Activated CD8-positive, alpha-beta memory T cell treated with anti-CD3 and anti-CD28 coated beads for 48 hours (primary cell): ENCODE measurements at places on chromosomes 5 and 9.

- DNase-seq, result no peak
These were observed 32.8 kb upstream of the BASP1 start for GRCh38 chr5:17184588-17184987.

DNA sequence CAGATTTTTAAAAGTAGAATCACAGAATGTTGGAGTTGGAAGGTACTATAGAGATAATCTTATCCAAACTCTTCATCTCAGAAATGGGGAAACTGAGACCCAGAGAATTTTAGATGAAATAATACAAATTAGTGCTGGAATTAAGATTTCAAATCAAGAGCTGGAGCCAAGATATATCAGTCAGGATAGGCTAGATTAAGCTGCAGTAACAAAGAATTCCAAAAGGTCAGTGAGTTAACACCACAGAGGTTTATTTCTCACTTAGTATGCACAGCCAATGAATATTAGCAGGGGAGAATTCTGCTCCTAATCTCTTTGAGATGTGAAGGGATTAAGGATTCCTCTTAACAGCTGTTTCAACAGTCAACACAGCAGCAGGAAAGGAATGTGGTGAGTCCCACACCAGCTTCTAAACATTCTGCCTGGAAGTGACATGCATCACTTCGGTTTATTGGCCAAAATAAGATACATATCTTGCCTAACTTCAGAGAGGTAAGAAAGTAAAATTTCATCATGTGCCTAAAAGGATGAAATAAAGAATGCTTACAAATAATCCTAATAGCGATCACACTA, 136.8 kb downstream of the FRMD3 start:
- no peak for DNase-seq

GRCh38 chr9:2332663-2333062, 288.9 kb upstream of the VLDLR start:
- DNase-seq, result no peak

- DNase-seq, result no peak
These were observed 15.3 kb downstream of the STOM start for GRCh38 chr9:121354762-121355161.

GRCh38 chr5:179118338-179118737, 58.2 kb downstream of the ZNF354C start:
- DNase-seq, result no peak

DNA sequence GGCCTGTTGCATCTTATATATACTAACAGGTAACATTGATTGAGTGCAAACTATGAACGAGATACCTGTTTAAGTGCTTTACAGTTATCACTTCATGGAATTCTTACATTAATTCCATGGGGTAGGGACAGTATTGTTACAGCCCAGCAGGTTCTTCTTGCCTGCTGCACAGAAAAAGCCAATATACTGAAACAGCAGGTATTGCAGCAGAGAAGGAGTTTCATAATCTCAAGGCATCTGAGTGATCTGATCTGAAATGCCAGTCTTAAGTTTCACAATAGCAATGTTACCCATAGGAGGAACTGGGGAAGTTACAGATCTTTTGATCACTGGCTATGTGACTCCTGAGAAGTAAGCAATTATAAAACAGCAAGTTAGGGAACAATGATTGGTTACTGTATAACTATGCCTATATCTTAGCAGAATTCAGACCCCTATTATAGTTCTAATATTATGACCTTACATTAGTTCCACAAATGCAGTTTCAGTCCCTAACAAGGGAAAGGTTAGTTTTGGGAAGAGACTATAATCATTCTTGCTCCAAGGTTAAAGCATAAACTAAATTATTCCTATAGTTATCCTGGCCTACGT, 126.5 kb upstream of the BNC2 start:
- DNase-seq, result no peak

- no peak for DNase-seq
These were observed 28.2 kb upstream of the CATSPER3 start for GRCh38 chr5:134939500-134939899.

- no peak for DNase-seq
These were observed 9.2 kb upstream of the TERT start for GRCh38 chr5:1304033-1304432.

- DNase-seq, result no peak
These were observed 110.5 kb upstream of the CDKN2B start for GRCh38 chr9:22119522-22120158.

- DNase-seq, result no peak
These were observed 138.6 kb downstream of the SMARCA2 start for GRCh38 chr9:2153630-2154217.

DNA sequence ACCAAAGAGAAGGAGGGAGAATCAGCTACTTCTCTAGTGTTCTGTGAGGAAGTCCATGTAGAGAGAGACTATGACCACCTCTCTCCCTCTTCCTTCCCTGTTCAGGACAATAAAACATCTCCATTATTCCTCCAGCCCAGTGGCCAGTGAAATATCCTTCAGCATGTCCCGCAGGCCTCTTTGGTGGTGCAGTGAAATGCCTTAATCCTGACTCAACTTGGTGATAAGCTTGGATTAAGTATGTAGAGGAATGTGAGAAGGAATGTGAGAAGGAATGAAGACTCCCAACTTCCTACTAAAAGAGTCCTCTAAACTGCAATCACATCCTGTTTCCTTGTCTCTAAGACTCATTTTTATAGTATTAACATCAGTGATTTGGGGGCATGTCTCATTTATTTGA, 167.3 kb downstream of the TRPM3 start:
- no peak for DNase-seq

- DNase-seq, result no peak
These were observed 7.8 kb upstream of the ANXA1 start for GRCh38 chr9:73143711-73144328.

DNA sequence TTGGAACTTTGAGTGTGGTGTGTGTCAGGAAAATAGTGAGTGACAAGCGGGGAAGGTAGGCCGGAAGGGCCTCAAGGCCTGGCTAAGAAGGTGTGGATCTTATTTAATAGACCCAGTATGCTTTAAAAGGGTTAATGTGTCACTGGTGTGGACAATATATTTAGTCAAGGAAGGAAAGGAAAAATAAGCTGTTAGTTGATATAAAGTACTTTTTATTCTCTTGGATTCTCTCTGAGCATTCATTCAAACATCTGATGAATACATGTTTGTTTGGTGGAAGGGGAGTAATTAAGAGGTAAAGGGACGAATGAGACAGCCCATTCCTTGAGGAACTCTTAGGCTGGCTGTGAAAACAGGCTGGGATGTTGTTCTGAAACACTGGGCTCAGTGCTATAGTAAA, 98.9 kb downstream of the MELK start:
- DNase-seq, result no peak

GRCh38 chr9:105232207-105232606, 12.2 kb upstream of the SLC44A1 start:
- DNase-seq, result no peak

DNA sequence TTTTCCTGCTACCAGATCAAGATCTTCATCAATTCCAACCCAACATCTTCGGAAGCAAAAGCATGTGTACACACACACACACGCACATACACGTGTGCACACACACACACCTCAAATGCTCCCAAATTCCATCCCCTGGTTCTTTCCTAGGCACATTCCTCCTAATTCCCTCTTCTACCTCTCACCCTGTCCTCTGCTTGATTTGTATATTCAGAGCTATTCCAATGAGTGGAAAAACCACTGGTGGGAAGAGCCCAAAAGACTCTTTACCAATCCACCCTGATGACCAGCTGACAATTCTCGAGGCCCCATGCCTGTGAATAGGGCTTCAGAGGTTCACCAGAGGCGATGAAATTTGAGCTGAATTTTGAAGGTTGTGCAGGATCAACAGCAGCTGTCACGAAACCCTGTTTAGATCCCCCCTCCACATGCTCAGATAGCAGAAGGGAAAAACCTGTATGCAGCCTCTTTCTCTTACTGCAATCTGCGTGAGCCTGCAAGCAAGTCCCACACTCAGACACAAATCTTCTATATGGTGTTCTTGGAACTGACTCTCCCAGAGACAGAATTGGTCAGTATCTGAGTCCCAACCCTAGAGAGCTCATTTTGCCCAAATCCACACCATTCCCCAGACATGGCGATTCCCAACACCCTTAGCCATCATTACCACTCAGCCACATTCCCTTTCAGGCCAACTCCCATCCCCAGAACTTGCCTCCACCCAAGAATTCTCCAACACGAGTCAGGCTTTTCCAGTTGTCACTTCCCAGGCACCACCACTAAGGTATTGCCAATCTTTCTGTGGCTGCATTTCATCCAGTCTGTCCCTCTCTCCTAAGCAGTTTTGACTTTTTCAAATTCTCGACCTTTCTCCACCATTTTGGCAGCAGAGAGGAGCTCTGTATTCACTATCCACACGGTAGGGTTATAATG, 4.3 kb upstream of the TRIO start:
- no peak for DNase-seq

DNA sequence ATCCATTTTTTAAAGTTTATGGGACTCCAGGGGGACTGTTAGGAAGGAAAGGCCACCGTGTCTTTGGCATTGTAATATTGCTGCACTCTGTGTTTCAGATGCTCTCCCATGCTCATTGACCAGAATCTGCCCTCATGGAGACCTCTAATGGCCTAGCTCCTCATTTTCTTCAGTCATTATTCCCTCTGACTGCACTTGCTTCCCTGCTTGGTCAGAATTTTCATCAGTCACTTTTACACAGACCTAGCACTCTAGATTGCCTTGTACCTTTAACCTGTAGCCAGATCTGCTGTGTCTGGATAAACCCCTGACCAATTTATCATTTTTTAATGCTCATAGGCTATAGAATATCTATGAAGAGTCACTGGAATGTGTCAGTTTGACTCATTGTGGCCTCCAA, 155.5 kb upstream of the NUDT12 start:
- DNase-seq, result no peak

GRCh38 chr9:114823441-114823840, 17.6 kb upstream of the TNFSF15 start:
- no peak for DNase-seq

GRCh38 chr9:85089188-85089969, 419.9 kb downstream of the NTRK2 start:
- DNase-seq, result no peak

DNA sequence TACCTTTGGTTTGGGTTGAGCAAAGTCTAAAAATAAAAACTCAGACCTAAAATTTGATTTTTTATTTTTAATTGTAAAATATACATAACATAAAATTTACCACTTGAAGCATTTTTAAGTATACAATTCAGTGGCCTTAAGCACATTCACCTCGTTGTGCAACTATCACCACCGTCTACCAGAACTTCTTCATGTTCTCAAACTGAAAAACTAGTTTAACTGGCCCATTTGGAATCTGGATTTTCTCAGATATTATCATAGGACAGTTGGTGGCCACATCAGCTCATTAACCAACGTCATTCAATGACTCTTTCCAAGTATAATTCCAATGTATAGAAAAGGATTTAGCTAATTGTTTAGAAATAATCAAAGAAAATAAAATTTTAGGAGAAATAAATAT, 319.3 kb downstream of the TLE1 start:
- no peak for DNase-seq

DNA sequence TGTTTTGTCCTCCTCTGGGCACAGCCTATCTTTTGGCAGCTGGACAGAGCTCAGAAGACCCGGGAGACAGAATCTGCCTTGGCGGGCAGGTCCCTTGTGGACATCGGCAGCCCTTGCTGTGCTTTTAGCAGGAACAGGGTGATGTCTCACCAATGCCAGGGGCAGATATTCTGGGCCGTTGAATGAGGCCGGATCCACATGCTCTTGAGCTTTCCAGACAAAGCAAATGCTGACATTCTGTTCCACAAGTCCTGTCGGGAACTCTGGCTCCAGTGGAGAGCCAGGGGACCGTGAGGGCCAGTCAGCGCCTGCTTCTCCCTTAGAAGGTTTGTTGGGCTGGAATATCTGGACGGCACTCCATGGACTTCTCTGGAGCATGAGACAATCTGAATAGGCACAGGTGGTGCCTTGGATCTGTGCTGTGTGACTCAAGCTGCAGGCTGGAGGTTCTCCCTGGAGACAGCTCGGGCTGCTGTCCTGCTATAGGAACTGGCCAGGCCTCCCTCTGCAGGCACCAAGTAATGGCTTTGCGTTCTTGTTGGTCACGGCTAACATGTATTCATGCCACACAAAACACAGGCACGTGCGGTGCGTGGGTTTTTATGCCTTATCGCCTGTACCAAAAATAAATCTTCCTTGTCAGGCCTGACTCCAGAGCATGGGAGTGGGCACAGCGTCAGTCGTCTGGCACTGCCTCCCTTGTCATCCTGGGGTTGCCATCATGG, 80.3 kb downstream of the GADD45G start:
- DNase-seq, result no peak

DNA sequence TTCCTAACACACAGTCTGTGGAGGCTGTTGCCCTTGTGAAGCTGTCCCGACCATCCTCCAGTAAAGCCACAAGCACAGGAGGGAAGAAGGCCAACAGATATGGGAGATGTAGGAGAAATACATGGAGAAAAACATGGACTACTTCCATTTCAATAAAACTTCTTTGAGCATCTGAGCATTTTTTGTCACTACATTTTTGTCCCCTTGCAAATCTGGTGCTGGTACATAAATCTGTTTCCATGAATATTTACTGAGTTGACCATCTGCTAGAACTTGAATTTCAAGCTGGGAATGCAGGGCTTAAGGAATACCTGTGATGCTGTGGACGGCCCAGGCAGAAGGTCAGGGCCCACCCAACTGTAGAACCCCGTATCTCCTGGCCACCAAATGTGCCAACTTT, 43.9 kb upstream of the ICE1 start:
- no peak for DNase-seq

GRCh38 chr9:102461156-102461819, 533.8 kb upstream of the CYLC2 start:
- DNase-seq, result no peak

DNA sequence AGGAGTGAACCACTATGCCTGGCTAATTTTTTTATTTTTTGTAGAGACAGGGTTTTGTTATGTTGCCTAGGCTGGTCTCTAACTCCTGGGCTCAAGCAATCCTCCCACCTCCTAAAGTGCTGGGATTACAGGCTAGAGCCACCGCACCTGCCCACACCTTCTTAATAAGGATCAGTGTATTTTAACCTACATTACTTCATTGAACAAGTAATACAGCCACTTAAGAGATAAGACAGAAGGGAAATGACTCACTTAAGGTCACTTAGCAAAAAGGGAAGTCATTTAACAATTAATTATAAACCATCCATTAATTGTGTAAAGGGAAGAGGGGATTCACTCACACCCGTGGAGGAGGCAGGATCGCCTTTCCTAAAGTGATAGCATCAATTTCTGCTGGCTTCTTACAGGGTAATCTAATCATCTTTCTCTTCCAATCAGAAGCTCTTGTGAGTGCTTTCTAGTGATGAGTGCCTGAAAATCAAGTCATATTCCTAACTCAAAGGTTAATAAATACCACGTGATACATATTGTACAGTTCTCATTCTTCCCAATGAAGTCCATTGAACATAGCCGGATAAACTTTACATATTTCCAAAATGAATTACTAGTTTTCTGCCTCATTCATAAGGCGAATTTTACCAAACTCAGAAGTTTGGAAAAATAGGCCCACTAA, 3.5 kb downstream of the FBXW11 start:
- no peak for DNase-seq

DNA sequence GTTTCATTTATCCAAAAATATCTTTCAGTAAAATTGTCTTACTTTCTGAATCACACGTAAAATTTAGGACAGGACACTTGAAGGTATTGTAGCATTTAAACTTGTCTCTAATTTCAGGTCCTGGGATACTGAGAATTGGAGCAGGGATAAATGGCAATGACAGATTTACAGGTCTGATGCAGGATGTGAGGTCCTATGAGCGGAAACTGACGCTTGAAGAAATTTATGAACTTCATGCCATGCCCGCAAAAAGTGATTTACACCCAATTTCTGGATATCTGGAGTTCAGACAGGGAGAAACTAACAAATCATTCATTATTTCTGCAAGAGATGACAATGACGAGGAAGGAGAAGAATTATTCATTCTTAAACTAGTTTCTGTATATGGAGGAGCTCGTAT, 99.2 kb downstream of the ADGRV1 start:
- no peak for DNase-seq

GRCh38 chr9:94996641-94997040, 270.1 kb downstream of the AOPEP start:
- no peak for DNase-seq
